ENCODE measurements at places on chromosomes 5 and 9.

DNA sequence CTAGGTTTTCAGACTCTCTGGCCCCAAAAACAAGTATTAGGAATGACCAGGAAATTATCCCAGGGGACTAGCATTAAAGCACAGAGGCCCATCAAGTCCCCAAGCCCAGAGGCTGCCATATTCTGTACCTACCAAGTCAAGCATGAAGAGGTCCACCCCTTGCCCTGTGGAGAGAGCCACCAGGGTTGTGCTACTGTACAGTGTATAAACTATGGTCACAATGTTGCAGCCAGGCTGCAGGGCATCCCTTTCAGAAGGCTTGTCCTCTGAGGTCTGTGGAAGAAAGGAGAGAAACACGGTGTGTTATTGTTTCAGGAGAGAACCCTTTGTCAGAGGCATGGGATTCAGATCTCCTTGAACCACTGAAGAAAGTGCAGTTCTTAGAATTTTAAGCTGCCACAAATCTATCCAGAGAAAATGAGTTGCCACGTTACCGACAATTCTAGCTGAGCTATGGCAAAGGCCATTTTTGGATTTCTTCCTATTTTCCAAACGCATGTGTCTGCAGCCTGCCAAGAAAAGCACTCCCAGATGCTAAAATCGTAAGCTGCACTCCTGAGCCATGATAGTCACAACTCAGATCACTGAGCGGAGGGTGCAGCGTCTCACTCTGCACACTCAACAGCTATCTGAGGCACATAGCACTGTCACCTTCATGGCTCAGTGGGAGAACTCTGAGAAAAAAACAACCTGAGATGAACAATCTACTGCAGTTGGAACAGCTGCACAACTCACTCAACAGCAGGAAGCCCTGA is 45.5 kb upstream of the SPATA31E1 start:
- peak; percentile 58 for DNase-seq

GRCh38 chr5:52787600-52788504 is at the start of the genes ITGA1 and PELO:
TSS of gene ITGA1 (plus strand) at chr5:52787916. CDS start at chr5:52788354, 438 bp downstream.
TSS of gene PELO (plus strand) at chr5:52787916. CDS start at chr5:52800395, 12,479 bp downstream.
- peak; percentile 76 for DNase-seq

DNA sequence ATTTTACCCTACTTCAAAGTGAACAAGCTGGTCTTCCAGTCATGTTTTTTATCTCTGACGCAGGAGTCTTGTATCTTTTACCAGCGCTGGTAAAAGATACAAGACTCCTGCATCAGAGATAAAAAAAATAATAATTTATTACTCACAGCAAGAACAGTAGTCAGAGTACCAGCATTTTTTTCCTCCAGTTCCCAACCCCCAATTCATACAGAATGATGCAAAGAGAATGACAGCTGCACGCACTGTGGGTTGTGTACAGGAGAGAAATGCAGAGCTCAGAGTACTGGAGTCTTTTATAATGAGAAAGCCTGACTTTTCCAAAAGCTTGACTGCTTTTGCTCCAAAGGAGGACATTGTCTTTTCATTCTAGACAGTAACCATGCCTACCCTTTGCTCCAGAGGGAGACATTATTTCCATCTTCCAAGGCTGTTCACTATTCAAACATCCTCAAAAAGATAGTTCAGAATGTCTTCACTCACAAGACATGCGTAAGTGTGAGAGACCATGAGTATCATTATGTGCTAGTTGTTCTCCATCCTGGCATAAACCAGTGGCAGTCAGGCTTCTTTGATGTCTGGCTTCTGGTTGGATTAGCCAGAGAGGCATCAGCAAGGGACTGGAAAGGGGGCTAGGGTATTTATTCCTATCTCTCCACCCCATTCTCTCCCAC is 14.3 kb upstream of the RANBP6 start:
- DNase-seq: no peak

DNA sequence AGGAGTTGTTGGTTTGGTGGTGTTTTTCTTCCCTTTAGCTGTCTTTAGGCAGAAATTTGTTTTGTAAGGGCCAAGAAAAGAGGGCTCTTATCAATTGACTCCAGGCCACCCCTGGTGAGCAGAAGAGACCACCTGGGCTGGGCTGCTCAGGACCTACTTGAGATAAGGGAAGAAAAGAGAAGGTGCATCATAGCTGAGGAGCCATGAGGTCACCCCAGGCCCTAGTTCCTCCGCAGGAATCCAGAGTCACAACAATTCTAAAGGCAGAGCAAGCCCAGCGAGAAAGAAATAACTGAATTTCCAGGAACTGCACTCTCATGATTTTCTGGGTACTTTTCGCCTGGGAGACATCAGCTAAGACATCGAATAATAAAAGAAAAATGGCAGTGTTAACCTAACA is 34.9 kb downstream of the RFK start:
- DNase-seq: no peak

- DNase-seq: peak; percentile 94
Measured at GRCh38 chr9:22211588-22212360, 202.7 kb upstream of the CDKN2B start.

GRCh38 chr9:6667633-6668280 is 22.2 kb upstream of the GLDC start:
- peak; percentile 45 for DNase-seq

DNA sequence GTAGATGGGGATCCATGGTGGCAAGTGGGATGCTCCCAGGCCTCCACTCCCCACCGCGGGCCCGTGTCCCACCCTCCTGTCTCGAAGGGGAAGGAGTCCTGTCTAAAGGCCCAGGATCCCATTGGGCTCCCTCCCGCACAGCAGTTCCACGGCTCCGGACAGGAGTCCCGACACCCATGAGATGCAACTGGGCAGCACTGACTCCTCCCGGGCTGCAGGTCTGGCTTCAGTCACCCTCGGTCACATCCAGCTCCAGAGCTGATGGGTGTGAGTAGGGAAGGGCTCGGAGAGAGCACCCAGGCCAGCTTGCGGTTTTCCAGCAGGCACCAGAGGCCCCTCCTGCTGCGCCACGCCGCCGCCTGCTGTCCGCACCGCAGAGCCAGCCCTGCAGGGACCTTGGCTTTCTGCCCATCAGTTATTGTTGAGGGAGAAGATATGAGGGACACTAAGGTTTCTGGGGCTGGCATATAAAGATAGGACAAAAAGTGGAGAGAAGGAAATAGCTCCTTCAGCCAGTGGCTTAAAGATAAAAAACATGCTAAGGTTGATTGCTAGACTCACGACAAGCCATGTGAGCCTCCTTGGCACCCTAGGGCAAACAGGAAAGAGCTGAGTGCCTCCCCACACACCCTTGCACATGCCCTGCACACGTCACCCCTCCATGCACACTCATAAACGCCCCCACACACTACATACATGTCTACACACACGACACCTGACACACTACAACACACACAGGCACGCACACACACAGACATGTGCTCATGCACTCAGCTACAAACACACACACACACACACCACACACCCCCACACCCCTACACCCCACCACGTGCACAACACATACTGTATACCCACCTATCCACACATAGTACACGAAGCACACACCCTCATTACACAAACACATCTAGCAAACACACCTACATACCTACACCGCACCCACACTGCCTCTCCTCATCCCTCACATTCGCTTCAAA is 79.0 kb downstream of the AK8 start:
- DNase-seq: peak; percentile 4

DNA sequence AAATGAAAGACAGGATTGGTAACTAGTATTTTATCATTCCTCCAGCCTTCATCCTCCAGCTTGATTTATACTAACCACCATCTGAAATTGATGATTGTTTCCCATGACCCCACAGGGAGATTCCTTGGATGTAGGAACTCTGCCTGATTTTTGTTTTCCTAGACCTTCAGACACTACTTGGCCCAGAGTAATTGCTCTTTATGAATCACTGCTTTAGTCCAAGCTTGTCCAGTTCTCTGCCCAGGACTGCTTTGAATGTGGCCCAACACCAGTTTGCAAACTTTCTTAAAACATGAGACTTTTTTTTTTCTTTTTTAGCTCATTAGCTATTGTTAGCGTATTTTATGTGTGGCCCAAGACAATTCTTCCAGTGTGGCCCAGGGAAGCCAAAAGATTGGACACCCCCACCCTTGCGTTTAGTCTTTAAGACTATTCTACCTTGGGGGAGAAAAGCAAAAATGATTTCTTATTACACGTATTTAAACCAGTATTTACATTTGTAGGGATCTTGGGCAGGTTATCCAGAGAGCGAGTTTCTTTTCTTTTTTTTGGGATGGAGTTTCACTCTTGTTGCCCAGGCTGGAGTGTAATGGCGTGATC is 18.4 kb downstream of the BASP1 start:
- DNase-seq: peak; percentile 85

- DNase-seq: no peak
Measured at GRCh38 chr9:4105183-4105582, 194.7 kb downstream of the GLIS3 start.

GRCh38 chr5:170110403-170111087 is 4.8 kb downstream of the FOXI1 start:
- no peak for DNase-seq

DNA sequence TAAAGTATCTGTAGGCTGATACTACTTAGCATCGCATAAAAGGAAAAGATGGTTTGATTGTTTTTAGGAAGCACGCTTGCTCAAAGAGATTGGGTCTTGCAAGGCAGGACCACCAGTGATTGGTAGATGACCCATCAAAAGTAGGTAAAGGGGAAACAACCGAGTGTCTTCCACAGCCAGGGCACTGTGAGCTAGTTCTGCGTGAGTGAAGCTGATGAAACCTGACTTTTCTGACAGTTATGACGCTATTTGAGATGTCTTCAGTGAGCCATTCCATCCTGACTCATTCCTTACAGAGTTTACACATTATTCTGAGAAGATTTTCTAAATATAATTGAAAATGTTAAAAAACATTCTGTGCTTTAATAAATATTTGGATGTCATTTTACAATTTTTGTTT is 49.7 kb downstream of the BASP1 start:
- DNase-seq: peak; percentile 66

DNA sequence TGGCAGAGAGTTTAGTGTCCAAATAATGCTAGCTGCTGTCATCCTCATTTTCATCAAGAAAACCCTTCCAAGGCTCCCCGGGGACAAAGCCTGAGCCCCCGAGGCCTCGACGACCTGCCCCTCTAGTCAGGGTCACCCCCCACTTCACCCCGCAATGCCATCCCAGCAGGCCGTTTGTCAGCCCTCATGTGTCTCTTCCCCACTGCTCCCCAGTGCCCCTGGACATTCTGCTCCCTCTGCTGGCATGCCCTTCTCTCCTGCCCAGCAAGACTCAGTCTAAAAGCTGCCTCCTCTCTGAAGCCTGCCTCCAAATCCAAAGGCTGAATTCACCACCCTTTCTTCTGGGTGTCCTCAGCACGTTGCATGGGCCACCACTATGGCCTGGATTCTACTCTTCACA is 59.3 kb downstream of the PAX5 start:
- no peak for DNase-seq

DNA sequence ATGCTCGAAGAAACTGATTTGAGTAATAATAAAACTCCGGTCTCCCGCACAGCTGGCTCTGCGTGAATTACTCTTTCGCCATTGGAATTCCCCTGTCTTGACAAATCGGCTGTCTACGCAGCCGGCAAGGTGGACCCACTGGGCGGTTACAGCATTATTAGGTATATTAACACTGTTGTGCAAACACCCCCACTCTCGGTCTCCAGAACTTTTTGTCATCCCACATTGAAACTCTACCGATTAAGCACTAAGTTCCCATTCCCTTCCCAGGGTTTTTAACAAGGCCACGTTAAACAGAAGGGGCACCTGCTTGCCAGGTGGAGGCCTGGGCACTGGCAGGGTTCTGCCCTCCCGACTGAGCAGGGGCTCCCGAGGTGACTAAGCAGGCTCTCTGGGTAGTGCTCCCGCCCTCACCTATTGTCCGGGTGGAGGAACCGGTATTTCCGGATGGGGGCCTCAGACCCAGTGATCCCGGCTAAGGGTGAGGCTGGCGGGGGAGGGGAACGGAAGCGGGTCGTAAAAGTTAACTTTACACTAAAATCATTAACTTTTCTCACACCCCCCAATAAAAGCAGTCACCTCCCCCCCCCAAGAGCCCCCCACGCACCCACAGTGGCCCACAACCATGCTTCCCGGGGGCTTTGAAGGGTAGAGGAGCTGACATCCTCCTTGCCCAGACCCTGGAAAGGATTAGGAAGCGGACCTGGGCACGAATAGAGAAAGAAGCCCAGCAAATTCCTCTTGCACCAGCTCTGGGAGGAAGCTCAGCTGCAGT is 53.5 kb upstream of the TJP2 start:
- no peak for DNase-seq

DNA sequence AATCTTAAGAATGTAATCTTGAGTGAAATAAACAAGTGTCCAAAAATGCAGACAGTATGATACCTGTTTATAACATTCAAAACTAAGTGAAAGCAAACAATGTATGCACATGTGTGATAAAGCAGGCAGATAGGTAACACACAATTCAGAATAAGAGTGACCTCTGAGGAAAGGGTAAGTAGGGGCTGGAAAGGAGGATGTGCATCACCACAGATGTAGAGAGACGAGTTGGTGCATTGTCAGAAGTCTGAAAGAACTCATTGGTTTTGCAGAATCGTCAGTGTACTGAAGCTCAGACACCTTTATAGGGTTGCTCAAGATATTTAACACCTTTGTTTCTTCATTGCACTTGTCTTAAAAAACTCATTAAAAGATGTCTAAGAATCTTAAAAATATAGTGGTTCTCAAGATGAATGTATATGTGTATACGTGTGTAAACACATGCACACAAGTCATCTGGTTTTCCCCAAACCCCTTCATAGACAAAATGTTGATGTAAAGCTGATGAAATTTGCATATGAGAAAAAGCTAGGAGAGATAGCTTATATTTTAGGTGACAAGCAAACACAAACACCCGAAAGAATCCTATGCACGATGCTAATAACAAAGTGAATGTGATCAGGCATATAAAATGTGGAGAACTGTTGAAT is 197.6 kb upstream of the MEF2C start:
- DNase-seq: no peak

GRCh38 chr5:74638970-74639806 is 1.3 kb downstream of the ENC1 start:
- DNase-seq: peak; percentile 55
